ENCODE measurements at places on chromosomes 1 and 21.

DNA sequence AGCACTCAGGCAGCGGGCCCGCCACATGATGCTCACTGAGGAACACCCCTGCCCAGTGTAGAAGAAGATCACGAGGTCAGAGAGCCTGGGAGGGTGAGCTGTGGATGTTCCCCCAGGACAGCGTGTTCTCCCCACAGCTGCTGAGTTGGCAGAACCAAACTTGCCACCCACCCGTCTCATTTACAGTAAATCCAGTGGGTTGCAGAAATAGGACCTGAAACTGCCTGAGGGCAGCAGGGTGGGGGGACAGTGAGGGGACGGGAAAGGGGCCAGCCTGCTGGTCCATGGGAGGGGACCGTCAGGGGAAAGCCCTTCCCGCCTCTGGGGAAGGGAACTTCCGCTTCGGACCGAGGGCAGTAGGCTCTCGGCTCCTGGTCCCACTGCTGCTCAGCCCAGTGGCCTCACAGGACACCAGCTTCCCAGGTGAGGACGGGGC is at the start of gene C1QB:
Gene C1QB (plus strand): TSS at position 356 of the 436 bp plus-strand sequence. CDS start 6,227 bp downstream, outside the sequence.
- no peak for DNase-seq

GRCh38 chr1:40130892-40131291 is 30.3 kb upstream of the RLF start:
- DNase-seq: no peak

DNA sequence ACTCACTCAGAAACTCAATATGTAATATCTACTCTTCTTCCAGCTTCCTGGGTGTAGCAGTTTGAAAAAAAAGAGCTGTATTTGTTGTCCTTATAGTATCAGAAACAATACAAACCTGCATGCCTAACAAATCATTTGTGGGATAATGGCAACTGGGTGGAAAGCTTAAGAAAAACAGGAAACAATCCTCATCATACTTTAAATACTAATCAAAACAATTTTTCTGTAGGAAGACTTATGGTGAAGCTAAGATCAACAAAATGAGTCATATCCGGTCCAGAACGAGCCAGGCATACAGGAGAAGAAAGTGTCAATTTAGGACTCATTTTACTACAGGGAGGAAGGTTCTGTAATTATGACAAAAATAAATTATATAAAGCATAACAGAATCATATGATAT is 181.8 kb upstream of the ADGRL4 start:
- no peak for DNase-seq

DNA sequence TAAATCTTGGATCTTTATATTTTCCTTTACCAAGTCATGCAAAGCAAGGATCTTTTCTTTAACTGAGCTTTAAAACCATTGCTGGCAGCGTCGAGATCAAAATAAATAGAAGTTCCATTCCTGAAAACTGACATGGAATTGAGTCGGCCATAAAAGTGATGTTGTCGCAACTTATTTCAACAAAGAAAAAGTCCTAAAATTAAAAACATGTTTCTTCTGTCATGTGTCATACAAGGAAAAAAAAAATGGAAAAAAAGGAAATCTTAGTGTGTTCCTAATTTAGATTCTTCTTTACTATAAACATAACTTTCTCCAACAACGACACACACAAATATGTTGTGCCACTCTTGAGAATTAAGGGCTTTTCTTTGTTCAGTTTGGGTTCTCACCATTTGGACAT is 34.9 kb downstream of the GREM2 start:
- no peak for DNase-seq

- no peak for DNase-seq
Measured at GRCh38 chr1:119565131-119565772, 58.2 kb downstream of the HSD3B1 start.

DNA sequence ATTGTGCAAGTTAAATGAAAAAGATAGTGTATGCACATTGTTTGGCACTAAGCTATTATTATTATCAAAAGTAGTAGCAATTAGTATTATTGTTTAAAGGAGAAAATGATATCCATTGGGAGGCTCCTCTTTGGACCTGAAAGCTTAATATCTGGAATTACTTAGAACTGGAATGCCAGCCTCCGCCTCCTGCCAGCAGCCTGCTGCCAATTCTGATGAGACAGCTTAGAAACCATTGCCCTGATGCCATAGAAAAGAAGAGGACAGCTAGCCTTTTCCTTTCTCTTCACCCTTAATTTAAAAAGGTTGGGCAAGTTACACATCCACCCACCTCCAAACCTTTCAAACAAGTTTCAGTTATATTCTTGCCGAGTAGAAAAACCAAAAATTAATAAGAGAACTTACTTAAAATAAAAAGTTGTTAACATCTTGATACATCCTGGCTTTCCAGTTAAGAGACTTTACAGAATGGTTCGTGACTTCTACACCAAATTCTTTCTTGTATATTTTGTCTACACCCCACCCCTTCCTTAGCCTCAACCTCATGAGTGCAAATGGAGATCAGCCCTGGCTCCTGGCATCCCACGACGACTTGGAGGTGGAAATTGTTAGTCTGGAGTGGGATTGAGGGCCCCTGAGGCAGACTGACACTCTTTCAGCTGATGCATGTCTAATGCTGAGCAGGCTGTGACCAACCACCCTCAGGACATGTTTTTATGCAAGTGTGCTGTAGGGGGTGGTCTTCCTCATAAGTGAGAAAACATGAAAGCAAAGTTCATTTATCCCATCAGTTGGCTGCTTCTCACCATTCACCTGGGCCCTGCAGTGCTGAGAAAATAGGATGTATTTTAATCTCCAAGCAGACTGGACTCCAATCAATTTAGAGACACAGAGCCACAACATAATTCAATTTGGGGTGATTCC is 120.6 kb downstream of the KCNJ15 start:
- DNase-seq: no peak

GRCh38 chr1:224784265-224785039 is 145.0 kb upstream of the DNAH14 start:
- DNase-seq: no peak

GRCh38 chr1:22262583-22262982 is 119.7 kb upstream of the WNT4 start:
- DNase-seq: no peak

- no peak for DNase-seq
Measured at GRCh38 chr21:45556645-45557615, 14.7 kb upstream of the SLC19A1 start.

DNA sequence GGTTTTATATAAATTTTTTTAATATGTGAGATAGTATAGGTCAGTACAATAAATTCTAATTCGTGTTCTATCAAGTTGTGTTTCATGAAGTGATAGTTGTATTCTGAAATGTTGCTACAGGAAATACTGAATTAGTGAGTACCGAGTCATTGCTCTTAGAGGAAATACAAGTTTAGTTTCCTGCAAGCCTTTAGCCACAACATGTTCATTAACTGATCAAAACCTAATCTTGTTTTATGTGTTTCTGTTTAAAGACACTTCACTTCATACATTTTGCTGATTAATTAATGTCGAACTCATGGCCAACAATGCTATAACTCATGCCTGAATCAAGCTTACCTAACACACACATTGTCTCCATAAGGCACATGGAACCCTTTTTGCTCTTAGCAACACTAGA is 43.6 kb downstream of the LRRC7 start:
- no peak for DNase-seq

- DNase-seq: no peak
Measured at GRCh38 chr1:147567594-147568381, 26.5 kb downstream of the BCL9 start.

DNA sequence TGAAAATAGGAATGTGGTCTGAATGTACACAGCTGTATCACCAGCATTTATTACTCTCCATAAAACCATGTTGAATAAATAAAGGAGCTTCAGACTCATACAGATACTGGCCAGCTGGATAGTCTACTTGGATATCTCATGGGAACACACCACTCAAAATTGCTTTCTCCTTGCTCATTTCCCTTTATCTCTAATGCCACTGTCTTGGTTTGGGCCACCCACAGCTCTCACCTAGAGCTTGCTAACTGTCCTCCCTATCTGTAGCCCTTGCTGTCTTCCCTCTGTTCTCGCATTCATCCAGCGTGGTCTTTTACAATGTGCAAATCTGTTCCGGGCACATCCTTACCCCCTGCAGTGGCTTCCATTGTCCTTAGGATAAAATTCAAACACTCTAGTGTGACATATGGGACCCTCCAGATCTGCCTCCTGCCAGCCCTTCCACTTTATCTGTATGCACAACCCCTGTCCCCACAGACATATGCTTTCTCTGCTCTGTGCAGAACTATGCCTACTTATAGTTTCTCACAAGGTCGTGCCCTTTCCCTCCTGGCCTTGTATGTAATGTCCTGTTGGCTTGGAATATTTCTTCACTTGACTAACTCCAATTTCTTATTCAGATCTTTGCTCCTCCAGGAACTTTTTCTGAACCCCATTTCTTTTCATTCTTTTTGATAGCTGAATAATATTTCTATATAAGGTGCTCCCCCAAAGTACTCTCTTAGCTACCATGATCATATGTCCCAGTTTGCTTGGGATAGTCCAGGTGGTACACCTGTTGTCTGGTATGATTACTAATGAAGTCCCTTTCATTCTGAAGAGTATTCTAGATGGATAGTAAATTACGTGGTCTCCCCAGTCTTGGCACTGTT is 2.9 kb downstream of the FLVCR1 start:
- no peak for DNase-seq

DNA sequence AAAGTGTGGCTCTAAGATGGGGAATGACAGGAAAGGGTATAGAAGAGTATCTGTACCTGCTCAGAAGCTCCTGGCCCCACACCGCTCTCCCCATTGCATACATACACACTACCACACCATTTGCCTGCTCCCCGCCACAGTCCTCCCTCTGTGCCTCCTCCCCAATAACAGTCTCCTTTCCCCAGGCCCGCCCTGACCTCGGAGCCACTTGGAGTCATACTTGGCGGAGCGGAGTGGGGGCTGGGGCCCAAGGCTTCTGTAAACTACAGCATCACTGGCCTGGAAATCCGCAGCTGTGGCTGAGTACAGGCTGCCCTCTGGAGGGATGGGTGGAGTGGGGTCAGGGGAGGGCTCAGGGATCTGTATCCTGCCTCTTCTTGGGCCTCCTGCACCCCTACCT is 8.6 kb downstream of the SEMA6C start:
- no peak for DNase-seq

- DNase-seq: no peak
Measured at GRCh38 chr1:185907246-185907645, 173.1 kb downstream of the HMCN1 start.

GRCh38 chr21:25581582-25581981 is 25.7 kb downstream of the MRPL39 start:
- no peak for DNase-seq

- DNase-seq: no peak
Measured at GRCh38 chr1:219049501-219049900, 124.2 kb upstream of the LYPLAL1 start.

- DNase-seq: no peak
Measured at GRCh38 chr1:42043182-42043581, 110.0 kb upstream of the GUCA2B start.

GRCh38 chr1:90821152-90821787 is 104.2 kb upstream of the BARHL2 start:
- no peak for DNase-seq

DNA sequence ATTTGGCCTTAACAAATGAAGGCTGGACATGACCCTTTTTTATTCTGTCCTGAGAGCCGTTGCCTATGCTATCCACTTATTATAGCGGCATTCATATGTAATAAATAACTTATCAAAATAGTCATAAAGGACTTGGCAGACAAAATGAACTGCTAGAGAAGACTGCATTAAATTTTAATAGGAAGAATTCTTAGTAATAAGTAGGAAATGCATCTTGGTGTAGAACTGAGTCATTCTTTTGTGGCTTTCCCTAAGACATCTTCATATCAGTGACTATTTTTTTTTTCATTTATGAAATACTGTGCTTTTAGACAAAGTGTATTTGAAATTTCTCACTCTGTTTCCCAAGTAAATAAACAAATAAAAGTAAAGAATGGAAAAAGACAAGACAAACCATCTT is 45.6 kb downstream of the PBX1 start:
- DNase-seq: no peak

DNA sequence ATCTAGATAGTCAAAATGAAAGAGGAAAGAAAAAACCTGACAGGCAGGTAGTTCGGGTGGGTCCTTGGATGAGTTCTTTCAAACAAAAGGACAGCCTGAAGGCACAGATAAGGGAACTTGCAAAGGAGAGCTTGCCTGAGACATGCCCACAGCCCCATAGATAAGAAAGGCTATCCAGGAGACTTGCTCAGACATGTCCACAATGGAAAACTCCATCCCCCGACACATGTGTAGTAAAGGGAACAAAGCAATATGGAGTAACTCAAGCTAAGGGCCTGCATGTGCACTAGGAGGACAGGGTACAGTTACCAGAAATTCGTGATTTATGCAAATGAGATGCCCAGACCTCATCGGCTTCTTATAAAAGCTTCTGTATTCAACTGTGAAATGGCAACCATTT is 281.5 kb downstream of the NEGR1 start:
- no peak for DNase-seq

DNA sequence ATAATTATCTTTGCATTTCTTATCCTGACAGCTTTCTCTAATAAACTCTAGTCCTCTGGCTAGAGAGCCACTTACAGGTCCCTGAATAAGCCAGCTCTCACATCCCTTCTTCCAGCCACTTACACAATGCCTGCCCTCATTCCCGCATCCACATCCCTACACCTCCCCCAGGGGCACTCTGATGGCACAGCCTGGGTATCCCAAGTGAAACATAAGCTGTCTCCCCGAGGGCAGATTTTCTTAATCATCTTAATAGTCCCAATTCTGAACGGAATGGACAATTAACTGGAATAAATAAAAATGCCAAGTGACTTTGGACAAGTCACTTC is 4.9 kb downstream of the RHOC start:
- no peak for DNase-seq

GRCh38 chr1:232316864-232317263 is 313.1 kb downstream of the SIPA1L2 start:
- DNase-seq: no peak

- DNase-seq: no peak
Measured at GRCh38 chr1:173530795-173531693, 53.9 kb downstream of the PRDX6 start.

- DNase-seq: no peak
Measured at GRCh38 chr1:110688514-110688913, 13.8 kb upstream of the KCNA3 start.

- DNase-seq: no peak
Measured at GRCh38 chr1:43691871-43692815, 15.2 kb upstream of the ST3GAL3 start.
